ENCODE measurements at places on chromosomes 6 and 20.

DNA sequence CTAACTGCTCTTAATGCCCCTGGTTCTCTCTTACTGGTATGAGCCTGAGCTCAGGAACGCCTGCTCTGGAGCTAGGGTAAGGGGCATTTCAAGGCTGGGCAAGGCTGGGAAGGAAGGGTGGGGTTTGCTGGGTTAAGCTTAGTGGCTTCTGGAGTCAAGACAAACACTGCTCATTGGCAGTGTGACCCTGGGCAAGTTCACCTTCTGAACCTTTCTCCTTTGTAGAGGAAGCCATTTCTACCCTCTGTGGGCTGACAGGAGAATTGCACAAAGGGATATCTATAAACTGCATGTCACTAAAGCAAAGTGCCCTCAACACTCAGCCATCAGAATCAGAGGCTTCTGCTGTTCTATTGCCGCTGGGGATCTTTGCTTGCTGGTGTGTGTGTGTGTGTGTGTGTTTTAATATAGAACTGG is 20.3 kb upstream of the LRRN4 start:
- DNase-seq = no peak

DNA sequence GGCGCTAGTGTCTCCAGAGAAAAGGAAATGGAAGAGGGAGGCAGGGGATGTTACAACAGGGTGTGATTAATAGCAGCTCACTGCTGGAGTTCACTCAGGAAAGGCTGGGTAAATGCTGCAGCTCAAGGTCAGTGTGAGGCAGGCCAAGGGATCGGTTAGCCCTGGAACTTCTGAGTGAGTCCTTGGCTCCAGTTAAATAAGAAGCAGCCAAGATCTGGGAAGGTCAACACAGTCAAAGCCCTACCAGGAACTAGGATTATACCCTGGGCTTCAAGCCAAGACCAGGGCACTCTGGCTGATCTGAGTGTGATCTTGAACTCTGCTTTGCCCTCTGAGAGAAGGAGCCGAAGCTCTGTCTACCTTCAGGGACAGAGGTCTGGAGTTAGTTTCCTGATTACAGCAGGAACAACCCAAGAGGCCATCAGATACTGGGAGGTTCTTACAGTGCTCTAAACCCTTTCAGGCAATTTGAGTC is 44.3 kb downstream of the TPD52L1 start:
- DNase-seq = no peak

- DNase-seq = no peak
These were observed 17.4 kb downstream of the HSPA12B start for GRCh38 chr20:3749689-3750531.

DNA sequence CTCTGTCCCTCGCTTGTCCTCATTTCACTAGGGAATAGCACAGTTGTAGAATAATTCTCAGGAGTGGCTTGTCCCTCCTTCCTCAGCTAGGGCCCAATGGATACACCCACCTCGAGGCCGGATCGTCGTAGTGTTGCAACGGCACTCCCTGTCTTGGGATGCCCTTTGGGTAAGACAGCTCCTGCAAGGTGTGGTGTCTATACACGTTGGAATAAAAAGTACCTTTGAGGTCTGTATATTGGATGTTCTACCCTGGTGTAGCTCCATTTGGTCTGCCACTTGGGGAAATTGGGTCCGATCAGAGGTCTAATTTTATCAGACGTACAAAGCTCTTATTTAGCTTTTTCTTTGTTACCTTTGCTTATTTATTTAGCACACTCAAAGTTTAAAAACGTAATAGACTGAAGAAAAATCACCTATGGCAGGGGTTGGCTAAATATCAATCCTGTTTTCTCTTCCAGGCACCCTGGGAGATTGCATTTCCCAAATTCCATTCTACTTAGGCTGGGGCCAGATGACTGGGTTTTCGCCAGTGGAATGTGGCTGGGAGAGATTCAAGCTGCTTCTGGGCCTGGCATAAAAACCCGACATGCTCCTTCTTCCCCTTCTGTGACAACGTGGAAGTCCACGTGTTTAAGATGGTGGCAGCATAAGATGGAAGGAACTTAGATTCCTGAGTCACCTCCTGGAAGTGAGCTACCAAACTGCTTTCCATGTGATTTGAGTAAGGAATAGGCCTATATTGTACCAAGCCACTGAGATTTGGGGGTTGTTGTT is 82.3 kb upstream of the CD83 start:
- no peak for DNase-seq

DNA sequence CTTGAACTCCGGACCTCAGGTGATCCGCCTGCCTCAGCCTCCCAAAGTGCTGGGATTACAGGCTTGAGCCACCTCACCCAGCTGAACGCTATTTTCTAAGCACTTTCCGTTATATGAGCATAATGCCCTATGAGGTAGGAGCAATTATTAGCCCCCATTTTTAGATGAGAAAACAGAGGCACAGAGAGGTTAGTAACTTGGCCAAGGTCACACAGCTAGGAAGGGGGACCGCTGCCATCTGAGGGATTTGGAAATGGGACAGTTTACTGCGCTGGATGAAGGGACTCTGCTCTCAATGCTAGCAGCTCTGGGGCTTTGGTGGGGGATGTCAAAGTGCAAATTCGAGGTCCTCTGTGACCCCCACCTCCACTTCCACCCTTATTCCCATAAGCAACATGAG is 62.5 kb downstream of the BCAS4 start:
- DNase-seq = no peak

DNA sequence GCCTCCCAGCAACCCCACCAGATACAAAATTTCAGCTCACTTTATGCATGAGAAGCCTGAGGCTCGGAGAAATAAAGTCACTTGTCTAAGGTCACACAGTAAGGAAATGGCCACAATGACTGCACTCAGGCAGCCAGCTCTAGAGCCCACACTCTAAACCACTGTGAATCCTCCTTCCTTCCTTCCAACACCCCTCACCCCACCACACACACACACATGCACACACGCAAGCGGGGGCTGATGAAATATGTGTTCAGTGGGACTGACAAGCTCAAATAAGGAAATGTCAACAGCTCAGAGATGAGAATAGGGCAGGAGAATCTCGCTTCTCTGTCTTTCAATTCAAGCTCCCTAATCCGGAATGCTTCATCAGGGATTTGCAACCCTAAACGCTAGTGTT is 6.0 kb upstream of the BPIFA1 start:
- DNase-seq = no peak

DNA sequence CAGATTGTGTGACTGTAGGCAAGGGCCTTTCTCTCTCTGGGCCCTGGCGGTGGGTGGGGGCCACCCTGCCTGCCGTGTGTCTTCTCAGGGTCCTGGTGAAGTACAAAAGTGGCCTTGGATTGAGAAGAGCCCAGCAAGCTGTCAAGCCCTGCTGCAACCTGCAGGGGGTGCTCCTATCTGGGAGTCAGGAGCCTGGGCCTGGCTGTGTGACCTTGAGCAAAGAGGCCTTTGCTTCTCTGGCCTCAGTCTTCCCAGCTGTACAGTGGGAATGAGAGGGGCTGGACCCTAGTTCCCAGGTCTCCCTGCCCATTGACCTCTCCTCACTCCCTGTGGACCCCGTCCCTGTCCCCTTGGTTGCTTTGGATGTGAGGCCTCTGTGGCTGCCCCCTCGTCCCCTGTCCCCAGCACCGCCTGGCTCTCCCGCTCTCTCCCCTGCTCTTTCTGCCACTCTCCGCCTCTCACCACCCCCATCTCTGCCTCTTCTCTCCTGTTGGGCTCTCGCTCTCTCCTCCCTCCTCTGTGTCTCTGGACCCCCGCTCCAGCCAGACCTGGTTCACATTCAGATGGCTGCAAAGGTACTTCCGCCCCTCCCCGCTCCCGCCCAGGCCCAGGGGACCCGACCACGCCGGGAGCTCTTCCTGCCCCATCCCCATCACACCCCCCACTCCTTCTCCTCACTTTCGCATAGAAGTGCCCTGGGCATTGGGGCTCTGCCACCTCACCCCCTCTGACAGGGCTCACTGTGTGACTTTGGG is 46.7 kb downstream of the SRC start:
- DNase-seq = no peak

- DNase-seq = no peak
These were observed 44.0 kb upstream of the COL21A1 start for GRCh38 chr6:56291302-56291917.

DNA sequence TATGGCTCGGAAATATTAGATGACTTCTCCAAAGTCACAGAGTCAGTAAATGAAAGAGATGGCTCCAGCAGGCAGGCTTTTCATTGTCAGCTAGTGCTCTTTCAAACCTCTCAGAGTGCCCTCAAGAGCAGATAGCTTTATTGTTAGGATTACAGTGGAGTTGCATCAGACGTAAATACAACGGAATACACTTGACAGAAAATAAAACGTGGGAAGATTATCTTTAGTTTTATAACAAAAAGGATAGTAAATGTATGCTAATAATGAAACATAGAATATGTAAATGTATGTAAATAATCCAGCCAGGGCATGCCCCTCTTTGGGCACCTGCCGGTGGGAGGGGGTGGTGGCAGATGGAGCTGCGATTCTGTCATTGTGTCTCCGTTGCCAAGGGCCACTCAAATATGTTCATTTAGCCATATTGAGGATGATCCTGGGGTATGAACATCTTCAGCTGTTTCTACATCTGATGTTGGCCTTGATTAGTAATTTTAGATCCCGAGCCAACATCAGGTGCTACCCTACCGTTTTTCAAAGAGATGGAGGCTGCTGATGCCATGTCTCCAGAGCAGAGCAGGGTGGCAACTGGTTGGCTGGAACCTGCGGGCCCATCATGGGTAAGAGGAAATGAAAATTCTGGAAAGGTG is 358.3 kb upstream of the SULF2 start:
- peak; percentile 0 for DNase-seq

GRCh38 chr6:47098570-47098993 is 56.5 kb upstream of the ADGRF1 start:
- no peak for DNase-seq

GRCh38 chr6:87907521-87907920 is 140.1 kb upstream of the SPACA1 start:
- no peak for DNase-seq

GRCh38 chr6:108853077-108853476 is 4.9 kb downstream of the ARMC2 start:
- no peak for DNase-seq

GRCh38 chr6:112620812-112621569 is 273.9 kb downstream of the RFPL4B start:
- no peak for DNase-seq

DNA sequence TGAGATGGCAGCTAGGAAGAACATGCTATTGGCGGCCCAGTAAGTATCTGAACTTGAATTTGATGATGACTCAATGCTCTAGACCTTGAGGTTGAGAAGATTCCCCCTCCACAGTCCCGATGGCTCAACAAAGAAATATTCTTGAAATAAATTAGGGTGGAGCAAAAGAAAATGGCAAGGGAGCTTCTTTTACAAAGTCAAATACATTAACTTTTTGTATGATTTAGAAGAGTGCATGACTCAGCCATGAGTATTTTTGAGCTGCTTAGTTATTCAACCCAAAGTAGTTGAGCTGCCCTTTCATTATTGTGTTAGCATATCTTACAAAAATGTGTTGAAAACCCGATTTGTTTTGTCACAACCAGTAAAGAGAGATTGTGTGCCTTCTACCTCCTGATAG is 7.6 kb downstream of the TFAP2C start:
- DNase-seq = no peak

- DNase-seq = no peak
These were observed 26.0 kb upstream of the SCRT2 start for GRCh38 chr20:701401-702129.

- DNase-seq = peak; percentile 90
These were observed 6.0 kb downstream of the C6orf141 start for GRCh38 chr6:49556429-49556837.

GRCh38 chr6:2101213-2101612 is 144.2 kb downstream of the GMDS start:
- DNase-seq = no peak

DNA sequence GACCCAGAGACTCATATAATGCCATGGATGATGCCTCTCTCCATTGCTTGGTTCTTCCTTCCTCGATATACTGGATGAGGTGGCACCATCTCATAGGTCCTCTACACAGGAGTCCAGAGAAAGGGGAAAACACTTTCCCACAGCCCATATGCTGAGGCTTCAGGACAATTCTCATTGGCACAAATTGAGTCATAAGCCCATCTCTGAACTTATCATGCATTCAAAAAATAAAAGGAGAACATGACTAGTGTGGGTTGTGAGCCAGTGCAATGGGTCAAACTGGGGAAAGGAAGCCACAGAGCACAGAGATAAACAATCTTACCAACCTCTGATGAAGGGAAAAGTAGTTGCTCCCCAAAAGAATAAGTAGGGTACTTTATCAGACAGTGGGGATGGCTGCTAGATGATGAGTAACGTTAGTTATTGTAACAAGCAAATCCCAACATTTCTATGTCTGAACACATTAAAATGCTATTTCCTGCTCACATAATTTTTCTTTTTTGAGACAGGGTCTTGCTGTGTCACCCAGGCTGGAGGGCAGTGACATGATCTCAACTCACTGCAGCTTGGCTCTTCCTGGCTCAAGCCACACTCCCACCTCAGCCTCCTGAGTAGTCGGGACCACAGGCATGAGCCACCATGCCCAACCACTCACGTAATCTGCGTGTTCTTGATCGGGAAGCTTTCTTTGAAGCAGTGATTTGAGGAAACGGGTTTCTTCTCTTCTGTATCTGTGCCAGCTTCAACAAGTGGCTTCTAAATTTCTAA is 27.0 kb downstream of the SOD2 start:
- DNase-seq = no peak

DNA sequence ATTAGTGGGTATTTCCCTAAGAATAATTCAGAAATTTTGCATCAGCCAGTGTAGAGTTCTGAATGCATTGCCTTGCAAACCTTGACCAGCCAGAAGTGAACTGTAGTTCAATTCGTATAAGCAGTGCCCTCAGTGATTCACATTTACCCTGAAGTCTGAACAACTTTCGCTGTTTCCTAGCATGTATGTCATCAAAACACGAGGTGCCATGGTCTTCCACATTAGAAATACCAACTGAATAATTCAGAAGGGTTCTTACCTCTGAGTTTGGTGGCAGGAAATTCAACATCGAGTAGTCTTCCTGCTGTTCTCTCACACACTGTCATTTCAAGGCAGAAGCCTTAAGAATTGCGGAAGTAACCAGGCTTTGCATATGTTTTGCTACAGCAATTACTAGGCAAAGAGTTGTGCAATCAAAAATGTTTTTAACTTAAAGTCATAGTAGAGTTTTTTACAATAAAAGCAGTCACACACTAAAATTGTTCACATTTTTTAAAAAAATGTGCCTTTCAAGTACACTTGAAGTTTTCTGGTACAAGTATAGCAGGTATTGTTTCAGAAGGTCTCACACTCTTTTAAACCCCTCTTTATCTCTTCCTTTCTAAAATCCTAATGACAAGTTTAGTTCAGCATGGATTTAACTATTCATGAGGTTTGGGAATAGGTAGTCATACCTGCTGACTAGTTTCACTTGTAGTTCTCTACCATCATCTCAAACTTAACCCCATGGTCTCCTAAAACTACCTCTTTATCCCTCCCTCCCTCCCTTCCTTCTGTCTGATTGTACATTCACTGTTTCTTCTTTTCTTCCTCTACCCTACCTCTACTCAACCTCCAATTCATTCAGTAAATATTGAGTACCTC is 118.3 kb downstream of the STXBP5 start:
- DNase-seq = no peak

- no peak for DNase-seq
These were observed 1.9 kb upstream of the HMGA1 start for GRCh38 chr6:34234667-34235306.

GRCh38 chr6:31083742-31084354 is 28.5 kb downstream of the C6orf15 start:
- DNase-seq = peak; percentile 47

GRCh38 chr6:2990932-2991506 is 8.7 kb upstream of the NQO2 start:
- no peak for DNase-seq

GRCh38 chr20:63520504-63520933 is at the start of gene PPDPF:
Gene PPDPF (plus strand): TSS chr20:63520765. CDS start chr20:63521309, 544 bp downstream.
- no peak for DNase-seq
